GM12878 (cell line): ENCODE measurements at places on chromosomes 5 and 9. TPM values are rescaled to one million over a fixed set of nuclear protein-coding genes. Genes with fewer than 3 reads are reported as not detected.

Gene ABHD17B
- total RNA-seq: 16.8 and 17.4 TPM in 2 replicates

Gene GOLGA1
- 9.2 and 9.6 TPM in 2 replicates for total RNA-seq

Gene PCDHB13
- 0.05 TPM in 1 of 2 replicates, not detected in the other for total RNA-seq

GRCh38 chr9:115495052-115495635 lies 377.2 kb upstream of the TNC start:
- no peaks in the 10 kb centered on the region for H3K27me3 ChIP-seq
- H3K36me3 ChIP-seq: no peaks in the 10 kb centered on the region
- H3K4me1 ChIP-seq: no peaks in the 10 kb centered on the region

- H3K4me3 ChIP-seq: no peak overlapping the region
- no peaks in the 10 kb centered on the region; the same call in 1 of the 2 replicates for H3K27me3 ChIP-seq
- no peak for DNase-seq
- H3K27ac ChIP-seq: no peak overlapping the region
Observed at GRCh38 chr9:121837113-121837961, 185.9 kb downstream of the DAB2IP start.

Gene GRIN1
- 0.10 and 0.35 TPM in 2 replicates for total RNA-seq

GRCh38 chr9:122286764-122287163 lies 22.1 kb downstream of the MRRF start:
- 0 out of 2 replicates have a peak, but pooled peaks cover 6% of the 10 kb centered on the region for H3K4me1 ChIP-seq
- H3K27me3 ChIP-seq: no peaks in the 10 kb centered on the region
- no peak overlapping the region for H3K27ac ChIP-seq
- peak; percentile 27 for DNase-seq

GRCh38 chr5:128778474-128778873 lies 186.8 kb upstream of the SLC27A6 start:
- no peaks in the 10 kb centered on the region for H3K36me3 ChIP-seq
- no peak overlapping the region for H3K27ac ChIP-seq
- H3K4me1 ChIP-seq: peaks cover 6% of the 10 kb centered on the region
- no peaks in the 10 kb centered on the region for H3K27me3 ChIP-seq
- H3K4me3 ChIP-seq: no peak overlapping the region

Gene LHX6
- not detected in 2 replicates for total RNA-seq

- no peaks in the 10 kb centered on the region for H3K4me1 ChIP-seq
- no peak for DNase-seq
- H3K27me3 ChIP-seq: peaks cover 2% of the 10 kb centered on the region
- H3K36me3 ChIP-seq: no peaks in the 10 kb centered on the region
- no peak overlapping the region for H3K4me3 ChIP-seq
Observed at GRCh38 chr9:126320158-126320922, 6.3 kb upstream of the MVB12B start.

- H3K27ac ChIP-seq: no peak overlapping the region
- no peaks in the 10 kb centered on the region for H3K27me3 ChIP-seq
- no peak overlapping the region for H3K4me3 ChIP-seq
- DNase-seq: no peak
- no peaks in the 10 kb centered on the region for H3K4me1 ChIP-seq
Observed at GRCh38 chr9:22529426-22530199, 83.0 kb downstream of the DMRTA1 start.

- H3K36me3 ChIP-seq: no peaks in the 10 kb centered on the region
- no peaks in the 10 kb centered on the region for H3K27me3 ChIP-seq
- H3K4me1 ChIP-seq: no peaks in the 10 kb centered on the region
- H3K27ac ChIP-seq: no peak overlapping the region
Observed at GRCh38 chr5:31023105-31023504, 170.4 kb upstream of the CDH6 start.

DNA sequence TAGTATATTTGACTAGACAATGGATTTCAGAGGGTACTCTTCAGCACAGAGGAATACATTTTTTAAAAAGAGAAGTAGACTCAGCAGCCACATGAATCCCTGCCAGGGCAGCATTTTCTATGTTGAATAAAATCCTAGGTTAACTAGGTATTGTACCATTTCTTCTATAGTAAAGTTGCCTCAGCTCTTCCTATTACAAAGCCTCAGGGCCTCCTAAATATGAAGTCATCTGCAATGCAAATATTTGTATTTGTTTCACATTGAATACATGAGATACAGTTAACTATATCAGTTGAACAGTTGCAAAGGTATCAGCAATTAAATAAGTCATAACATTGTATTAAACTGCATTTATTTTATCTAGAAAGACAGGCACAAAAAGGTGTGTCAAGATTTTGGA lies 59.5 kb downstream of the NUDT12 start:
- no peaks in the 10 kb centered on the region for H3K4me1 ChIP-seq
- H3K36me3 ChIP-seq: no peaks in the 10 kb centered on the region
- no peak for DNase-seq
- H3K27ac ChIP-seq: no peak overlapping the region
- no peaks in the 10 kb centered on the region for H3K27me3 ChIP-seq
